Activated CD8-positive, alpha-beta memory T cell treated with anti-CD3 and anti-CD28 coated beads, Interleukin-2, amount 10 ng/mL, durations not matched to agents 7 days and 5 days (primary cell): ENCODE measurements at places on chromosomes 12 and 14. TPM values are rescaled to one million over a fixed set of nuclear protein-coding genes. Genes with fewer than 3 reads are reported as not detected.

DNA sequence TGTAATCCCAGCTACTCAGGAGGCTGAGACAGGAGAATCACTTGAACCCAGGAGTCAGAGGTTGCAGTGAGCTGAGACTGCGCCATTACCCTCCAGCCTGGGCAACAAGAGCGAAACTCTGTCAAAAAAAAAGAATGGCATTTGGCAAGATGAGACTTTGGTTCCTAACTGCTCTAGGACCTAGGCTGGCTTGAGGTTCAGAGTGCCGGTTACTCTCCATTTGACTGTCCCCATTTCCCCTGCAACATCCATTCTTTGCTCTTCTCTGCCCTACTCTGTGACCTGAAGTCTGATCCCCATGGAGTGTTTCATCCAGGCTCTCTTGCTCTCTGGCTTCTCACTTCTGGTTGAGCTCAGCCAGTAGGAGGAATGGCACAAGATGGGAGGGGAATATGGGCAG is 26.2 kb upstream of the PPP4R3A start:
- no peak overlapping the region for H3K4me3 ChIP-seq
- H3K4me1 ChIP-seq: no peaks in the 10 kb centered on the region
- no peak overlapping the region for H3K27ac ChIP-seq
- H3K36me3 ChIP-seq: no peaks in the 10 kb centered on the region

DNA sequence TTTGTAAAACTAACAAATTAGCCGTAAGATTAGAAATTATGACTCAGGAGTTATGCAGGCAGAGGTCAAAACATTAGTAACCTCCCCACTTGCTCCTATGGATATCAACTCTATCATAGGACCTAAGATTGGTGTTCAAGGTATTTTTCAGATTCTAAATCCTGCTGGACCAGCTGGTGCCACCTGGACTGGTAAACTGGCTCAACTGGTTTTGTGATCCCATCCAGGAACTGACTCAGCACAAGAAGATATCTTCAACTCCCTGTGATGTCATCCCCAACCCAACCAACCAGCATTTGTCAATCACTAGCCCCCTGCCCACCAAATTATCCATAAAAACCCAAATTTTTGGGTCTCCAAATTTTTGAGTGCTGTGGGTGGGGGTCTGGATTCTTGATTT is 98.1 kb upstream of the OR4E1 start:
- peaks cover 8% of the 10 kb centered on the region for H3K4me1 ChIP-seq
- no peak overlapping the region for H3K4me3 ChIP-seq
- DNase-seq: no peak
- no peak overlapping the region for H3K27ac ChIP-seq

DNA sequence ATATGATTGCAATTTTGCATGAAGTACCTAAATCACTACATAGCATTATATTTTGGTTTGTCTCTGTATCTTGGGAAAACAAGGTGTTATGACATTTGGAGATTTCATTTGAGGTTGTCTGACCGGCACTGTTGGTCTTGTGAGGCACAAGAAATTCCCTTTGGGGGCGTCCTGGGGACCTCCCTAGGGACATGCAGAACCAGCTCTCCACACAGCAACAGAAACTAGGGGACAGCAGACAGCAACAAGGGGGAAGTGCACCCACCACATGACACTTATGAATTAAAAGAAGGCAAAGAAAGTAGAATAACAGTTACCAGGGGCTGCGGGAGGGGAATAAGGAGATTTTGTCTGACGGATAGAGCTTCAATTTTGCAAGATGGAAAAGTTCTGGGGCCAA is 14.4 kb downstream of the DDX54 start:
- no peak for DNase-seq
- peaks cover 2% of the 10 kb centered on the region for H3K4me1 ChIP-seq
- no peaks in the 10 kb centered on the region for H3K27me3 ChIP-seq
- no peak overlapping the region for H3K27ac ChIP-seq
- peaks cover 30% of the 10 kb centered on the region for H3K36me3 ChIP-seq

- H3K4me1 ChIP-seq: no peaks in the 10 kb centered on the region
- no peak overlapping the region for H3K4me3 ChIP-seq
- peaks cover 42% of the 10 kb centered on the region for H3K36me3 ChIP-seq
- no peak for DNase-seq
- H3K27ac ChIP-seq: no peak overlapping the region
Observed at GRCh38 chr12:104342635-104343249, 39.2 kb downstream of the EID3 start.

GRCh38 chr12:47935184-47935583 is 28.2 kb upstream of the TMEM106C start:
- no peak overlapping the region for H3K27ac ChIP-seq
- peaks cover 23% of the 10 kb centered on the region for H3K27me3 ChIP-seq
- no peak overlapping the region for H3K4me3 ChIP-seq
- no peaks in the 10 kb centered on the region for H3K36me3 ChIP-seq
- no peaks in the 10 kb centered on the region for H3K4me1 ChIP-seq

DNA sequence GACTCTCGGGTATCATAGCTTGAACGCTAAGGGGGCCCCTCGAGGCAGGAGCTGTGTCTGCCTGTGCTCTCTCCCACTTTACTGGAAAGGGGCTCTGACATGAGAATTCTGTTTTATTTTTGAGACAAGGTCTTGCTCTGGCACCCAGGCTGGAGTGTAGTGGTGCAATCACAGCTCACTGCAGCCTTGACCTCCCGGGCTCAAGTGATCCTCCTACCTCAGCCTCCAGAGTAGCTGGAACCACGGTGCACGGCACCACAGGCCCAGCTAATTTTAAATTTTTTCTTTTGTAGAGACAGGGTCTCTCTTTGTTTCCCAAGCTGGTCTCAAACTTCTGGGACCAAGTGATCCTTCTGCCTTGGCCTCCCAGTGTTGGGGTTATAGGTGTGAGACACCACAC is 77.7 kb downstream of the PAPOLA start:
- no peak overlapping the region for H3K4me3 ChIP-seq
- H3K27ac ChIP-seq: no peak overlapping the region
- peaks cover 4% of the 10 kb centered on the region for H3K27me3 ChIP-seq
- H3K4me1 ChIP-seq: peaks cover 15% of the 10 kb centered on the region
- H3K36me3 ChIP-seq: no peaks in the 10 kb centered on the region

GRCh38 chr14:58763210-58763609 is 125.4 kb downstream of the DACT1 start:
- no peaks in the 10 kb centered on the region for H3K36me3 ChIP-seq
- no peaks in the 10 kb centered on the region for H3K4me1 ChIP-seq
- H3K27ac ChIP-seq: no peak overlapping the region

DNA sequence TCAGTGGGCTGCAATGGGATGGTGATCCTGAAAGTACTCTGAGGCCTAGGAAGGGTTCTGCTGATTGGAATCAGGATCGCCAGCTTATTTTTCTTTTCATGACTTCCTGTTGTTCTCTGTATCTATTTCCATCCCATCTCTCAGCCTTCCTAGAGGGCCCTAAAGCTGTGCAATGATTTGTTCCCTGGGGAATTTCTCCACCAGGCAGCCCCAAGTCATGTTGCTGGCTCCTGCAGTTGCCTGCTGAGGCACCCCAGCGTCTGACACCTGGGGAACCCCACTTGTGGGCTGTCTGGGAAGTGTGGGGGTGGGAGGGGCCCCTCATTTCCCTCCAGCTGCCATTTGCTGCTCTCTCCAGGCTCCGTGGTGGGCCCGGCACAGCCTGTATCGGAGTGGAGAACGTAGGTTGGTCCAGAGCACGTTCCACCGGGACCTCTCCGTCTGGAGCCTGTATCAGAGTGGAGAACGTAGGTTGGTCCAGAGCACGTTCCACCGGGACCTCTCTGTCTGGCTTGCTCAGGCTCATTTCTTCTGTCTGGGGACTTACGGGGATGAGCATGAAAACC is 138.3 kb downstream of the TSPAN9 start:
- no peak overlapping the region for H3K4me3 ChIP-seq
- no peak for DNase-seq
- no peak overlapping the region for H3K27ac ChIP-seq
- H3K4me1 ChIP-seq: no peaks in the 10 kb centered on the region

- H3K36me3 ChIP-seq: no peaks in the 10 kb centered on the region
- DNase-seq: no peak
- H3K27ac ChIP-seq: no peak overlapping the region
- H3K27me3 ChIP-seq: peaks cover 3% of the 10 kb centered on the region
- no peaks in the 10 kb centered on the region for H3K4me1 ChIP-seq
Observed at GRCh38 chr12:63888908-63889635, 44.6 kb downstream of the SRGAP1 start.

- no peak overlapping the region for H3K27ac ChIP-seq
- no peaks in the 10 kb centered on the region for H3K4me1 ChIP-seq
- peaks cover 39% of the 10 kb centered on the region for H3K27me3 ChIP-seq
- no peaks in the 10 kb centered on the region for H3K36me3 ChIP-seq
Observed at GRCh38 chr14:99774556-99775307, 18.5 kb upstream of the EML1 start.

GRCh38 chr12:98211909-98212695 is 303.3 kb upstream of the TMPO start:
- H3K4me3 ChIP-seq: no peak overlapping the region
- H3K4me1 ChIP-seq: no peaks in the 10 kb centered on the region
- no peak for DNase-seq
- no peaks in the 10 kb centered on the region for H3K36me3 ChIP-seq

DNA sequence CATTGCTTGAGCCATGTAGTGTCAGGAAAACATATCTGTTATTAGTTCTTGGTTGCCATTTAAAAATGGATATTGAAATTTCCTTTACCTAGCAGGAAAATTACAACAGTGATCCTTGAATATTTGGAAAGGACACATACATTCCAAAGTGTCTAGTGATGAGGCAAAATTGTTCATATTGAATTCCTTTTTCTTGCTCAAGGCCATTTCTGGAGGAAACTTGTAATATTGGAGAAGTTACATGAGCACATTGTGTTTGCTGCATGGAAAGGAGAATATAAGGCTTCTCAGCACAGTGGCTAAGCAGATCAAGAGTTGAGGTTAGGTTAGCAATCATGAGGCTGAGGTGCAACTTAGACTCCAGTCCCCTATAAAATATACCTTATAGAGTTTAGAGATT is 121.9 kb downstream of the PDE3A start:
- peaks cover 7% of the 10 kb centered on the region for H3K4me1 ChIP-seq
- DNase-seq: no peak
- no peaks in the 10 kb centered on the region for H3K27me3 ChIP-seq
- H3K36me3 ChIP-seq: no peaks in the 10 kb centered on the region
- H3K27ac ChIP-seq: no peak overlapping the region

DNA sequence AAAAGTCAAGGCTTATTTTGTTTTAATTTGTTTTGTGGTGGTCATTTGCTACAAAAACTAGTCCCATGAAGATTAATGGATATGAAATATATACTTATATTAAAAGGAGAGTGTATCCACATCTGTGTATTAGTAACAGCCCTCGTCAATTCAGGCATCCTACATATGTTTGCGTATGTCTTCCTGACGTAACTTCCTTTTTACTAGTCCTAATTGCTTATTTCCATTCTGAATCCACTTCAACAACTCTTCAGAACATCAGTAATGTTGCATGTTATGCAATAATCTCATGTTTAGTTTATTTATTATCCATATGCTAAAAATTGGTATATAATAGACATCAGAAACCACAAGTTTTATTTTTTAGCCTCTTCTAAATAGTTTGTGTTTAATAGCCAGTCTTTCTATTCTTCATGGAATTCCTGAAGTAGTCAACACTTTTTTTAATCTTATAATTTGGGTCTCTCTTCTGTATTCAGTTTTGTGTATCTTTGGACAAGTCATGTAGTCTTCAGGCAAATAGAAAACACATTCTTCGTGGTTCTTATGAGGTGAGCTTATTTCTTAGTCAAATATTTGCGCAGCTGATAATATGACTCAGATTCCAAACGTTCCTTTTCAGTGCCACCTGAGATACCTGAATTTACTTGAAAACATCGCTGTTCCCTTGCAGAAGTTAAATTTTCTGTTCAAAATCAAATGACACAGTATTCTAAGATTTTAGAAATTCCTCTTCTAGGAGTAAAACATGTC is 268.6 kb downstream of the CCDC59 start:
- DNase-seq: no peak
- H3K4me1 ChIP-seq: no peaks in the 10 kb centered on the region
- no peaks in the 10 kb centered on the region for H3K36me3 ChIP-seq

GRCh38 chr12:90940872-90941499 is 14.0 kb downstream of the CCER1 start:
- H3K27ac ChIP-seq: no peak overlapping the region
- H3K4me3 ChIP-seq: no peak overlapping the region
- no peaks in the 10 kb centered on the region for H3K36me3 ChIP-seq
- DNase-seq: no peak
- peaks cover 14% of the 10 kb centered on the region for H3K27me3 ChIP-seq
- no peaks in the 10 kb centered on the region for H3K4me1 ChIP-seq

DNA sequence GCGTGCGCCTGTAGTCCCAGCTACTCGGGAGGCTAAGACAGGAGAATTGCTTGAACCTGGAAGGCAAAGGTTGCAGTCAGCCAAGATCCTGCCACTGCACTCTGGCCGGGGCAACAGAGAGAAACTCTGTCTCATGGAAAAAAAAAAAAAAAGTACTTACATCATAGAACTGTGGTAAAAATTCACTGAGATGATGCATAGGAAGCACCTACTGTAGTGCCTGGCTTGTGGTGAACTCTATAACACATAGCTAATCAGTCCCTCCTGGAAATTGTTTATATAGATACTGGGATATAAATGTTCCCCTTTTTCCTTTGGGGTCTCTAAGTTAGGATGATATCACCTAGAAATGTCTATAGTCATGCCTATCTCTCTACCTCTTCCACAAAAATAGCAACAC is 89.7 kb upstream of the CPM start:
- H3K4me1 ChIP-seq: no peaks in the 10 kb centered on the region
- H3K27ac ChIP-seq: no peak overlapping the region
- no peaks in the 10 kb centered on the region for H3K36me3 ChIP-seq
- peaks cover 25% of the 10 kb centered on the region for H3K27me3 ChIP-seq
- DNase-seq: no peak
- H3K4me3 ChIP-seq: no peak overlapping the region

DNA sequence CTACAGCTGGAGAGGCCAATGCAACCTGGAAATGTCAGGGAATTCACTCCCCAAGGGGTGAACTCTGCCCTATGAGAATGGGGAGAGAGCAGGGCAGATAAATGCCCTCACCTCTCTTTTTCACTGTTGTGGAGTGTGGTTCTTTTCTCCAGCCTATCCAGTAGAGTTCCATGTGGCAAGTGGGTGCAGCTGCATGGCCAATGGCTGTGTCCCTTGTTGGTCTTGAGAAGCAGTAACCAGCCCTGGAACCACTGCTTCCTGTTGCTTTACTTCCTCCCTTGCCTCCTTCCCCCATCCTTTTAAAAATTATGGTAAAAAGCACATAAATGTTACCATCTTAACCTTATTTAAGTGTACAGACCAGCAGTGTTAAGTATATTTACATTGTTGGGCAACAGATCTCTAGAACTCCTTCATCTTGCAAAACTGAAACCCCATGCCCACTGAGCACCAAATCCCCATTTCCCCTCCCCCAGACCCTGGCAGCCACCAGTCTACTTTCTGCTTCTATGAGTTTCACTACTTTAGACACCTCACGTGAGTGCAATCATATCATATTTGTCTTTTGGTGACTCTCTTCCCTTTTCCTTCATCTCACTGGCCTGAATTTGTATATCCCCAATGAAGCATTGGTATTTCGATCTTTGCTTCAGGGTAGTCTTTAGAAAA is 77.0 kb upstream of the GRIP1 start:
- H3K36me3 ChIP-seq: peaks cover 1% of the 10 kb centered on the region
- H3K27ac ChIP-seq: no peak overlapping the region
- no peak overlapping the region for H3K4me3 ChIP-seq
- H3K27me3 ChIP-seq: peaks cover 12% of the 10 kb centered on the region
- DNase-seq: no peak
- H3K4me1 ChIP-seq: peaks cover 9% of the 10 kb centered on the region

CLEC6A gene
- not detected for total RNA-seq

CD163 gene
- not detected for total RNA-seq

SYCP3 gene
- total RNA-seq: 2.0 TPM

TAS2R8 gene
- not detected for total RNA-seq

ANKRD33 gene
- not detected for total RNA-seq

RNU4-1 gene
- total RNA-seq: 2,122 TPM

LRRIQ1 gene
- total RNA-seq: not detected
